Activated CD4-positive, alpha-beta T cell treated with anti-CD3 and anti-CD28 coated beads for 48 hours (primary cell): ENCODE measurements at places on chromosomes 5 and 9.

DNA sequence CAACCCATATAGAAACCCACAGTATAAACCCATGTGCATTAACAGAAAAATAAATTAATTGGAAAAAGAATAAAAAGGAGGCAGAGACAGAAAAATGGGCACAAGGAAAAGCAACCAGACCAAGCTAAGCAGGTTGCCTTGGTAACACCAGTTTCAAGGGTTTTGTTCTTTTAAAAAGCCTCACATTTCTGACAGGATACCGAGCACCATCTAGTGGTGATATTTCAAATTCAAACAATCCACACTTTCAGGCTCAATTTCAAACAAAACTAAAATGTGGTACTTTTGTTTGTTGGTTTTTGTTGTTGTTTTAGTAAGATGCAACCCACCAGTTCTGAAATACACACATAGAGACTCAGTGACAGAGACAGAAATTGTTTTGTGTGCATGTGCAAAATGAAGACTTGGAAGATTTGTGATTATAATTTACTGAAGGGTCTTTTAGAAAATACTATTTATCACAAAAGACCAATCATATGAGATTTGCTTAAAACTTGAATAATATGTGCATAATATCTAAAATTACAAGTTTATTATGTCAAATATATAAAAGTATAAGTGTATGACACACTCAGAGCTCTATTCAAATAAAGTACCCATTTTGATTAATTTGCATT is 318.2 kb downstream of the SLCO4C1 start:
- no peak for DNase-seq

DNA sequence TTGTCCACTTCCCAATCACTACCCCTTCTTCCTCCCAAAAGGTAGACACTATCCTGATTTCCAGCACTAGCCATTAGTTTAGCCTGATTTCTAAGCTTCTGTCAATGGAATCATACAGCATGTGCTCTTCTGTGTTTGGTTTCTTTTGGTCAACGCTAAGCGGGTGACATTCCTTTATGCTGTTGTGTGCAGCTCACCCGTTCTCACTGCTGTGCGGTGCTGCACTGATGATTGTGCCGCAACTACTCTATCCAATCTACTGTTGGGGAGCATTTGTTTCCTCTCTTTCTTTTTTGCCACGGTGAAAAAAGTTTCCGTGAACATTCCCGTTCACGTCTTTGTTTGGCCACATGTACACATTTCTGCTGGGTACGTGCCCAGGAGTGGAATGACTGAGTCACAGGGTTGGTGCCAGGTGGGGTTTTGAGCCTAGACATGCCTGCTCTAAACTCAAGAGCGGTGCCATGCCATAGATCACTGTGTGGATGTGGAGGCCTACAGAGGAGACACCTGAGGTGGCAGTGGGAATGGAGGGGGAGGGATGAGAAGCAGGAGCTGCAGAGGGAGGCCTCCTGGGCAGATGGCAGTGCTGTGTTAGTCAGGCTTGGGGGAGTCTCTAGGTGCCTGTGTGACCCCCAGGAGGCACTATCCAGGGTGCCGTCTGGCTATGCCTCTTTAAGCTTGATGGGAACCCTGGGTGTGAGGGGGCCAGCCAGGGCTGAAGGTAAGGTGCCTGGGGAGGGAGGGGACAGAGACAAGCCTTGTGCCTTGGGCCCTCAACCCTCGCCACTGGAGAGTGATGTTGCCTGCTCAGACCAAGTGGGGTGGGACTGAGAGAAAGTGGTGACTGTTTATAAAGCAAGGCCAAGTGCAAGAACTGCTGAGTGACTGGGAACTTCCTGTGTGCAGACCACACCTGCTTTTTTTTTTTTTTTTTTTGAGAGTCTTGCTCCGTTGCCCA is 11.4 kb upstream of the ANKRD33B start:
- DNase-seq = no peak

DNA sequence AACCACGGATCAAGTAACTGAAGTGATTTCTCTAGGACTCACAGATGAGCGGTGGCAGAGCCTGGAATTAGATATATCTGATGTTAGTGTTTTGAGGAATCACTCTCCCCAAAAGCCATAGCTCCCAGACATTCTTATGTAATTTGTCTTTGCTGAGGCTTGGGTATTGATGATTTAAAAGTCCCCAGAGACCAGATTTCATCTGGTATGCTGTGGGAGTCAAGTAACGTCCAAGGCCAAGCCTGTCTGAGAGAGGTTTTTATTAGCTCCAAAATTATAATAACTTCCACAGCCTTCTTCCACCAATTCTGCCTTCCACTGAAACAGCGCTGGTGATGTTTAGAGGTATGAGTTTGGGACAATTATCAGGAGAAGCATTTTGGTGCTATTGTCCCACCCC is 21.3 kb upstream of the KCNIP1 start:
- no peak for DNase-seq

- no peak for DNase-seq
These were observed 3.7 kb downstream of the ANGPTL2 start for GRCh38 chr9:127118597-127119319.

DNA sequence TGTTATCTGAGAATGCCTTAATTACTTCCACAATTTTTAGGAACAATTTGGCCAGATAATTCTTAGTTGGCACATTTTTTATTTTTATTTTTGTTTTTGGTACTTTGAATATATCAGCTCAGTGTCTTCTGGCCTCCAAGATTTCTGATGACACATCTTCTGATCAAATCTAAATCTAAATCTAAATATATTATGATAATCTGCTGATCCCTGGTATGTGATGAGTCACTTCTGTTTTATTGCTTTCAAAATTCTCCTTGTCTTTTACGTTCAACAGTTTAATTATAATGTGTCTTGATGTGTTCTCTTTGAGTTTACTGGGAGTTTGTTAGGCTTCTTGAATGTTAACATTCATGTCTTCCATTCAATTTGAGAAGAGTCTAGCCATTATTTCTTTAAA is 436.8 kb downstream of the CDH9 start:
- DNase-seq = no peak

DNA sequence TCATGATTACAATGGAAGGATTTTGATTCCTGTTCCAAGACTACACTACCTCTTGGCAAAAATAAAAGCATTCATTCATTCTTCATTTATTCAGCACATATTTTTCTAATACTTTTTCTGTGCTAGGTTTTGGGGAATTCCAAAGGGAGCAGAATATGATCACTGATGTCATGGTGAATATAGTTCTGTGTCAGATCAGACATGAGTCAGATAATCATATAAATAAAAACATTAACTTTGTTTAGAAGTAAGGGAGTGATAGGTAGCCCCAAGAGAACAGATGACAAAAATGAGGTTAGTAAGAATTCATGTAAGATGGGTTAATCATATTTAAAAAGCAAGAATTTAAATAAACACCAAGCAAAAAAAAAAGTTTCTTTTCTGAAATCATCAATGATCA is 94.1 kb upstream of the RANBP6 start:
- DNase-seq = no peak

GRCh38 chr5:180824630-180825476 is 22.2 kb upstream of the MGAT1 start:
- no peak for DNase-seq

GRCh38 chr5:25339541-25339940 is 694.8 kb upstream of the CDH10 start:
- DNase-seq = no peak

GRCh38 chr5:89445106-89445745 is 562.2 kb upstream of the MEF2C start:
- DNase-seq = no peak

- no peak for DNase-seq
These were observed 39.6 kb downstream of the DMAC1 start for GRCh38 chr9:7760014-7760415.

GRCh38 chr9:92988215-92988768 is 41.0 kb downstream of the FGD3 start:
- DNase-seq = no peak

GRCh38 chr5:148816357-148816756 is 10.1 kb upstream of the ADRB2 start:
- DNase-seq = no peak

DNA sequence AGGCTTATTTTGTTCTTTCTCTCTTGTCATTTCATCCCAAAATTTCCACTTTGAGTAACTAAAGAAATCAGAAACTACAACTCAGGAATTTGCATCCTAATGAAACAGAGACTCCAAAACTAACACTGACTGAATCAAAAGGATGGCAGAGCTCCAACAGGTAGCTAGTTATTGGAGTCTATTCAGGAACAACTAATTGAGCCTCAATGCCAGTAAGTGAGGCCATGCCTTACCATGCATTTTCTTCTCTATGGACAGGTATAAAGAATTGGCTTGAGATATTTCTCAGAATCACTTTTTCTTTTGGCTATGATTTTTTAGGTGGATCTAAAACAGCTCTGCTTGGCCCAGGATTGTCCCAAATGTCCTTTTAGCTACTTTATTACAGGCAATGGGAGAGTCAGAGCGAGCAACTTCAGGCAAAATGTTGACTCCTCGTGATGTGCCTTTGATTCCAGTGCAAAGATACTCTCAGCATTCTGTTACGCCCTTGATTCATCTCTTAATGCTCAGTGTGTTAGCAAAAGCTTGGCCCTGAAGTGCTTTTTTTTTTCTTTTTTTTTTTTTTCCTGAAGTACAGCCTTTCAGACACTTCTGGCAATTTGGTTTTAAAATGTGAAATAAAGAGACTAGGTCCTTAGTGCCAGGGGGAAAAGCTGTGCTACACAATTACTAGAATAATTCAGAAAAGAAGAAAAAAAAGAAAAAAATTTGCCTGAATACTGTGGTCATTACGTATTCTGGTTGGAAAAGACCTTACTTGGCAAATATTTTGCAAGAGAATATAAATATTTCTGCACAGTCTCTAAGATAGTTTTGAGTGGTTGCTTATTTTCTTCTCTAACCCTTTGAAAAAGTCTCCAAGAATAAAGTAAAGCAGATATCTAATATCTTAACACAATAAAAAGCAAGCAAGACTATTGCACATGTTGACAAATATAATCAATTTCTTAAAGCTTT is 423.7 kb downstream of the ANXA1 start:
- DNase-seq = no peak

DNA sequence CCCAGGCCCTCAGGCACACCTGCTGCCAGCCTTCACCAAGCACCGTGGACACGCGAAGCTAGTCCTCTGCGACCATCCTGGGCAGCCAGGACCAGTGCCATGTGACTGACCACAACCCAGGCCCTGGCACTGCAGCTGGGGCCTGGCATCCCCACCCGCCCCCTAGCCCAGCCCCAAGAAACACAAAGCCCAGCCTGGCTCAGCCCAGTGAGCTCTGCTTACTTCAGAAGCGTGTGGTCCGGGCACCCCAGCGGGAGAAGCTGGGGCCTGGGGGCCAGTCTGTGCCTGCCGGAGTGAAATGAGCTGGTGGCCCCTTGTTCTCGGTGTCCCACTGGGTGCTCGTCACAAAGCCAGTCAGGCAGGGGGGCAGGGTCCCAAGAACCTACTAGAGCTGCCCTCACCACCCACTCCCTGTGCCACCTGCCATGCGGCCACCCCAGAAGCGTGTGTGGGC is 87.9 kb downstream of the KCNT1 start:
- DNase-seq = no peak

DNA sequence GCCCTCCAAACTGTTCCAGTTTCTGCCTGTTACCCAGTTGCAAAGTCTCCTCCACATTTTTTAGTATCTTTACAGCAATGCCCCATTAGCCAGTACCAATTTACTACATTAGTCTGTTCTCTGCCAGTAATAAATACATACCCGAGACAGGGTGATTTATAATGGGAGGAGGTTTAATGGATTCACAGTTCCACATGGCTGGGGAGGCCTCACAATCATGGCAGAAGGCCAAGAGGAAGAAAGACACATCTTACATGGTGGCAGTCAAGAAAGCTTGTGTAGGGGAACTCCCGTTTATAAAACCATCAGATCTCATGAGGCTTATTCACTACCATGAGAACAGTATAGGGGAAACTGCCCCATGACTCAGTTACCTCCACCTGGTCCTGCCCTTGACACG is 600.7 kb upstream of the CDH6 start:
- no peak for DNase-seq

DNA sequence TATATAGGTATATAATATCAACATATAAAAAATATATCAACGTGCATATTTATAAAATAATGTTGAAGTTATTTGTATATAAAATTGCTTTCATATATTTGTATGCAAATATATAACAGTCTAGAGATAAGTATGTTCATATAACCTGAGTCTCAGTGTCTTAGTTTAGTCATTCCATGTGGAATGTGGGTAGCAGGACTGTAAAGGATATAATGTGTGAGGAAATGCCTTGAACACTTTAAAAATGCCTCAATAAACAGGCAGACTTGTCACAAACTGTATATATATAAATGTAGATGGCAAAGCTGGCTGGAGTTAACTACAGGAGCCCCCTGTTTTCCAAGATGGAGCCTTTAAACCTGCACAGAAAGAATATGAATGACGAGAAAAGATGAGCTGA is 48.4 kb downstream of the CCDC125 start:
- DNase-seq = no peak

GRCh38 chr5:126613941-126614592 is 13.3 kb downstream of the PHAX start:
- DNase-seq = no peak

DNA sequence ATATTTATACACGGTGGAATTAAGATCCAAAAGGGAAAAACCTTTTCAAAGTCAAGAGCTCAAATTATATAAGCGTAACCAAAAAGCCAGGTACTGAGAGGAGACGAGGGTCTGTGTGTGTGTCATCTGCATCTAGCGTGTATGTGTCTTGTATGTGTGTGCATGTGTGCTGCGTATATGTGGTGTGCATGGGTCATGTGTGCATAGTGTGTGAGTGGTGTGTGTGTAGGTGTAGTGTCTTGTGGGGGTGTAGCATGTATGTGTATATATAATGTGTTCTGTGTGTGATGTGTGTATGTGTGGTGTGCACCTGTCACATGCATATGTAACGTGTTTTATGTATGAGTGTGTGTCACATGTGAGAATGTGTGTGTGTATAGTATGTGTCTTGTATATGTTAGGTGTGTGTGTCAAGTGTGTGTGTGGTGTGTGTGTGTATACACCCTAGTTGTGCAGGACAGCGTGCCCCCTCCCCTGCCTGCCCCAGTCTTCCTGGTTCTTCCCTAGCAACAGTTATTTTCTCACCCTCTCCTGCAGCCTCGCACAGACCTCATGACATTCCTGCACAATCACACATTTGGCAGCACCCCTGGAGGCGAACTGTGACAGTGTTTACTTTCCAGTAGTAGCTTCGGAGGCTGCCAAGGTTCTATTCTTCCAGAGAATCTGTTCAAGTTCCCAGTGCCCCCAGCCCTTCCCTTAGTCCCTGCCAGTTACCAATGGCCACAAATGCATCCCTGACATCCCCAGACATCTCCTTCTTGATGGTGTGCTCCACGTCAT is 27.1 kb upstream of the TNIP1 start:
- DNase-seq = no peak

DNA sequence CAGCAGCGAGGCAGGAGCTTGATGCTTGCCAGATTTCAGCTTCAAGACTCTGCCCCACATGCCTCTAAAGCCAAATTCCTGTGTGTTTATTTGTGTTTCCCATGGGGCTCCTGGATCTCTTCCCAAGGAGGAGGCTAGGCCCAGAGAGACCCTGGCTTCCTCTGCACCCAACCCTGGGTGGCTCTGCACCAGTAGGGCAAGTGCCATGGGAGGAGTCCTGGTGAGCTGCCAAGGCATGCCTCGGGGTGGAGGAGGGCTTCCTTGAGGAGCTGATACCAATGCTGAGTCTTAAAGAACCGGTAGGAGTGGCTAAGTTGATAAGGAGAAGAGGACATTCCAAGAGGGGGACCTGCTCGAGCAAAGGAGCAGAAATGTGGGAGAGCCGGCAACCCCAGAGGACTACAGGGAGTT is 6.8 kb upstream of the TIFAB start:
- DNase-seq = no peak

GRCh38 chr5:76766746-76767145 is 50.8 kb downstream of the F2R start:
- DNase-seq = no peak
